ENCODE measurements at places on chromosomes 7 and 10.

DNA sequence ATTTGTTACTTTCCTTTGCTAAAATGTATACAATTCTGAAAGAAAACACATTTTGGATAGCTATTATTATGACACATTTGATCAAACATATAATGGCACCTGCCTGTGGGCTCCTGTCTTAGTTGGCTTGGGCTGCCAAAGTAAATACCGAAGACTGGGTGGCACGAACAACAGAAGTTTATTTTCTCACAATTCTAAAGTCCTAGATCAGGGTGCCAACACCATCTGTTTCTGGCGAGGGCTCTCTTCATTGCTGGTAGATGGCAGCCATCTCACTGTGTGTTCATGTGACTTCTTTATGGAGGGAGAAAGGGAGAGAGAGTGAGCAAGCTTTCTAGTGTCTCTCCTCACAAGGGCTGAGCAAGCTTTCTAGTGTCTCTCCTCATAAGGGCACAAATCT is 195.8 kb upstream of the FAM3C start:
- no peak for ATAC-seq

DNA sequence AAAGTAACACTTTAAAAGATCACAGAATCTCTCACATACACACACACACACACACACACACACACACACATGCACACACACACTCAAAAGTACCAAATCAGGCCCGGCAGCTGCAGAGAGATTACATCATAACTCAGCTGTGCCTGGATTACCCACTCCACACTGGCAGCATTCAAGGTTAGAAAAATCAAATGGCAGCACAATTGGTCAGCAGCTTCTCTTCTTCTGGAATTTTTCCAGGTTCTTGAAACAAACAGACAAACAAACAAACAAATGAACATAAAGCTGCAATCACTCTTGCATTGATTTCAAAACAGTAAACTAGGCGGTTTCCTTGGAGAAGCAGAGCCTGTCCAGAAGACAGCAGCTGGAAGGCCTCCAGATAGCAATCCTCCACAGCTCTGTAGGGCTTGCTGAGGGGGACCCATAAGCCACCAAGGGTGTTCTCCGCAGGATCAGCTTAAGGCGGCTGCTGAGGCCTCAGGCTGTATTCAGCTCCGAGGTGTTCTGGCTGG is 24.5 kb upstream of the FAM133B start:
- ATAC-seq: no peak

DNA sequence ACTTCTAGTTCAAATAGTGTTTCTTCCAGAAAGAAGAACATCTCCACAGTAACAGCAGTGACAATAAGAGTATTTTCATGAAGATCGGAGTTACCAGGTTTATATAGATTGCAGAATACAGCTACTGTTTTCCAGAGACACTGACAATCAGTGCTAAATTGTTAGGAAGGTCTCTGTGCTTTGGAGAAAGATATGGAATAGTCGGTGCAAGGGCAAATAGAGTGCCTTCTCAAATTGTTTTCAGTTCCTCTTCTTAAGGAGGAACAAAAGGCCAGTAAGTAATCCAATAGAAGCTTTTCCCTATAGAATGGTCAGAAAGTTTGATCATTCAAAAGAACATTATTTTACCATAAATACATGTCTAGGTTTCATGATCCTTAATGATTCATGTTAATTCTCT is 2.6 kb upstream of the KIAA1217 start:
- no peak for ATAC-seq

DNA sequence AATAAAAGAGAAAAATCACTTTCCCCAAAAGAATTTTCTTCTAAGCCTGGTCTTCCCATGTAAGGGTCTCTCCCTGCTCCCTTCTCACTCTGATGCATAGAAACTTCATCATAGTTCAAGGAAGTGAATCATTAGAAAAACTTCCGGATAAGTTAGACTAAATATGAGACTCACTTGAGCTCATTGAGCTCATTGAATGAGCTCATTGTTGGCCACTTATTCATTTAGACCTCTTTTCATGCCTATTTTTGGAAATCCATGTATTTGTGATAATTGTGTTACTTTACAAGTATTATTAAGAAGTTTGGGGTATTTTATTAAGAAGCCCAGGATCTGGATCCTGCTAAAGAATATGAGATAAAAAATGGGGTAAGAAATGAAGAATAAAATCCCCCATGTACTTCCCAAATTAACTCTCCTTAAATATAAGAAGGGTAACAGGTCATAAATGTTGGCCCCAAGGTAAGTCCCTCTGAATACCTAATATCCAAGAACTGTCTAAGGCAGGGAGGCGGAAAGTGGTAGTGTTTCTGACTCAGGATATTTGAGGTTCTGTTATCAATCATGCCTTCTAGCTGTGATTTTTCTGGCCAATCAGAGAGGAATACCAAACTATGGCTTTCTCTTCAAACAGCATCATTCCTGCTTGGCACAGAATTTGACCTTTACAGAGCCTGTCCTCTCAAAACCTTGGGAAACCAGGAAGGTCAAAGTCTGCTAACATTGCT is 236.5 kb upstream of the PTN start:
- ATAC-seq: no peak

All from esophagus mucosa (tissue), 1 donor.